ENCODE measurements at places on chromosomes 2 and 18. TPM values are rescaled to one million over a fixed set of nuclear protein-coding genes. Genes with fewer than 3 reads are reported as not detected.

Gene ITPRIPL1
- 0.75 TPM for total RNA-seq

Gene CNDP1
- not detected for total RNA-seq

Gene UGT1A4
- not detected for total RNA-seq

Gene GTF3C2
- 23.8 TPM for total RNA-seq

Gene SERPINB13
- not detected for total RNA-seq

Gene SP100
- 103 TPM for total RNA-seq

Gene PPP1R1C
- total RNA-seq: not detected

Data from endothelial cell of coronary artery (primary cell).